A549 treated with dexamethasone at 1 μM for 4 hours (cell line): ENCODE measurements at places on chromosomes 4 and X. TPM values are rescaled to one million over a fixed set of nuclear protein-coding genes. Genes with fewer than 3 reads are reported as not detected.

HGFAC gene
- total RNA-seq = 0.09 to 0.22 TPM (median 0.19 TPM) in 5 replicates

SMARCA1 gene
- 38.0 to 57.1 TPM (median 52.4 TPM) in 5 replicates for total RNA-seq

GAGE12F gene
- not detected in 5 replicates for total RNA-seq

ADH1A gene
- total RNA-seq = not detected in 5 replicates

POLN gene
- 0.55 to 0.77 TPM (median 0.67 TPM) in 5 replicates for total RNA-seq

RASL11B gene
- total RNA-seq = 0.09 to 0.18 TPM (median 0.11 TPM) in 5 replicates

ERVMER34-1 gene
- 0.42 to 0.54 TPM (median 0.48 TPM) in 5 replicates for total RNA-seq

TAF7L gene
- 0.05 to 0.22 TPM (median 0.09 TPM) in 5 replicates for total RNA-seq

CNGA2 gene
- not detected in 5 replicates for total RNA-seq

SMR3B gene
- total RNA-seq = not detected in 5 replicates

S100P gene
- 89.2 to 107 TPM (median 90.8 TPM) in 5 replicates for total RNA-seq

CDK16 gene
- 79.7 to 120 TPM (median 114 TPM) in 5 replicates for total RNA-seq

NR3C2 gene
- total RNA-seq = 0.02 TPM in 1 of 5 replicates, not detected in the others

HS3ST1 gene
- 0.35 to 1.3 TPM (median 0.50 TPM) in 5 replicates for total RNA-seq

PROM1 gene
- 0.30 to 0.75 TPM (median 0.53 TPM) in 5 replicates for total RNA-seq

GPRASP1 gene
- total RNA-seq = 0.24 to 0.35 TPM (median 0.26 TPM) in 5 replicates

LIMCH1 gene
- 43.2 to 62.2 TPM (median 55.2 TPM) in 5 replicates for total RNA-seq
